ENCODE measurements at places on chromosomes 2 and 18.
A peak's percentile ranks its signal among the peaks of the same experiment; 100 is the strongest.

DNA sequence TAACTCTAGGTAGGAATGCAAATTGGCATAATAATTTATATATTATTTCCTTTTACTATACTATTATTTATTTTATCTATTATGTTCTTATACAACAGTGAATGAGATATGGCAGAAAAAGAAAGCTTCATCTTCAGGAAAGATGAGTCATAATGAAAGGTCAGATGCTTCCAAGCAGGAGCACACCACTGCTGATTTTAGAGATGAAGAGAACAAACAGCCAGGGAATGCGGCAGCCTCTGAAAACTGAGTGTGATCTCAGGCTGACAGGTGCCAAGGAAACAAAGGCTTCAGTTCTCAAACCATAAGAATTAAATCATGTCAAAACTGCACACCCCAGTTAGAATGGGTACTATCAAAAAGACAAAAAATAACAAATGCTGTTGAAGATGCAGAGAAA lies 149.0 kb downstream of the CCDC178 start:
- DNase-seq = no peak

DNA sequence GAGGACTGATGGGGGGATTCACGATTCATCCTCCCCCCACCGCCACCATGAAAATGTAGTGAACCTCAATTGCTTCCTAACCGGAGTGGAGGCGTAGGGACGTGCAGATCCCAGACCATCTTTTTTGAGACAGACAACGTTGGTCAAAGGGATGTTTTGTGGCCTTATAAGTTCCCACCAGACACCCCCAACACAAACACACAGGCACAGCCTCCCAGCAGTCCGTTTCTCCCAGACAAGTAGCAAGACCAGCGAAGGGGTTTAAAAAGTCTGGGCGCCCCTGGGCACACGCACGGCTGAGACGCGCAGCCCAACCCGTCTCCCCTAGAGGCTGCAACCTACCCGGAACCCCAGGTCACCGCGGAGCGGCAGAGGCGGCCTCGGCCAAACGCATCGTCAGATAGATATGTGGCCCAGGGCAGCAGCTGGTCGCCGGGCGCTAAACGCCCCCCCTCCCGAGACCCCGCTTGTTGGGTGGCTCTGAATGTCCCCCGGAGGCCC lies 1.3 kb downstream of the GBX2 start:
- no peak for DNase-seq

- DNase-seq = no peak
These were observed 498.4 kb downstream of the STK39 start for GRCh38 chr2:167749016-167749415.

- DNase-seq = peak; percentile 67
These were observed 201.1 kb upstream of the COL3A1 start for GRCh38 chr2:188773075-188773474.

- DNase-seq = no peak
These were observed 273.0 kb downstream of the PDE11A start for GRCh38 chr2:177799531-177799930.

- no peak for DNase-seq
These were observed 6.2 kb downstream of the ALS2 start for GRCh38 chr2:201774546-201774945.

DNA sequence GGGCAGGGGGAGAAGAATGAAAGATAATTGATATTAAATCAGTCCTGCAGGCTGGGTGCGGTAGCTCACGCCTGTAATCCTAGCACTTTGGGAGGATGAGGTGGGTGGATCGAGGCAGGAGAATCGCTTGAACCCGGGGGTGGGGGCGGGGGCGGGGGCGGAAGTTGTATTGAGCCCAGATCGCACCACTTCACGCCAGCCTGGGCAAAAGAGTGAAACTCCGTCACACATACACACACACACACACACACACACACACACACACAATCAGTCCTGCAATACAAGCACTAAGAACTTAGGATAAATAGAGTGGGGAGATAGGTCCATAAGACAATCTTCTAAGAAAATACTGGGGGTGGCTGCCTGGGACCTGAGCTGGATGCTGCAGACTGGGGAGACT lies 15.1 kb upstream of the PKDCC start:
- no peak for DNase-seq

GRCh38 chr2:24875272-24875671 lies 44.8 kb downstream of the ADCY3 start:
- DNase-seq = peak; percentile 47

DNA sequence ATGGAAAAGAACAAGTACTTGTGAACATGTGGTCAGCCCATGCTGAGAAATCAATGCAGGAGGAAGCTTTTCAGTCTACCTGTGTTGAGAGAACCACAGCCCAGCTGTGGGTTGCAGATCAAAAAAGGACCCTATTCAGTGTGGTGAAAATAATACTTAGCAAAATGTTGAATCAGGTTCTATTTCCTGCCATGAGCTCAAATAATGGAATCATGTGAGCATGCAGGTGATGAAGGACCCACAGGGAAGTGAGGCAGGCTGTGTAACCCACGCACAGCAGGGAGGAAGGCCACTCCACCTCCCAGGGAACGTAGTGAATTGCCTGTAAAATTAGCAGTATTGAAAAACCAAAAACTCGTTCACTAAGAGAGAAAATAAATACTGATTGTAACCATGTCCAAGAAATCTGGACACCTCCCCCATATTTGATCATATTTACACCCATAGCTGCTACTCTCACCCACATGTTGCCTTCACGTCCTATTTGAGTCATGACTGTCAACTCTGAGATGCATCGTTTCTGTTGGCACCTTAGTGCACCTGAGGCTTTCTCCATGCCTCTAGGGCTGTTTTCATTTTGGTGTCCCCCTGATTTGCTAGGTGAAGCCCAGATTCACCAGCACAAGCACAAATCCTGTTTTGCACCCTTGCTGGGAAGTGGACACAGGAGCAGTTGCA lies 20.5 kb upstream of the BCL2L11 start:
- DNase-seq = no peak

DNA sequence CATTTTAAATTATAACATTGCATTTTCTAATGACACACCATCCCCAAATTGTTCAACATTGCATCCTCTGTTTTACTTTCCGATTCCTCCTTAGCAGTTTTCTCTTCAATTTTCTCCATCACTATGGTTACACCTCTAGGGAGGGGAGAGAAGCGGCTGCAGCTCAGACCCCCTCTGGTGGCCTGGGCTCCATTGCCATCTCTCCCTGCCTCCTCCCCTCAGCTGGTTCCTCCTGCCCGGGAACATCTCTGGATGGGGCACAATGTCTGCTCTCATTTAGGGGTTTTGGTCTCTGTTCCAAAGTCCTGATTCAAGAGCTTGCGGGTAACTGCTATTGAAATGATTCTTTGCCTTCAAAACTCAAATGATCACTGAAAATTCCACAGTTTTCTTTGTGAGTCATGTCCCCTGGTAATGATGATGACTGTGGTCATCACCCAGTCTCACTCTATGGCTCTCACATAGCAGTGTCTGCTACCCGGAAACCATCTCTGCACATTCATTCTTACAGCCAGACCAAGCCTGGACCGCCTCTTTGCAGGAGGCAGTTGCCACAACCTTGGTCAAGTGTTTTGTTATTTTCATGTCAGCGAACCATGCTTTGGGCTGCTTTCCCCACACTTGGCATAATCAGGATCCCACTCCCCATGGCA lies 263.9 kb downstream of the ALPK2 start:
- peak; percentile 26 for DNase-seq

DNA sequence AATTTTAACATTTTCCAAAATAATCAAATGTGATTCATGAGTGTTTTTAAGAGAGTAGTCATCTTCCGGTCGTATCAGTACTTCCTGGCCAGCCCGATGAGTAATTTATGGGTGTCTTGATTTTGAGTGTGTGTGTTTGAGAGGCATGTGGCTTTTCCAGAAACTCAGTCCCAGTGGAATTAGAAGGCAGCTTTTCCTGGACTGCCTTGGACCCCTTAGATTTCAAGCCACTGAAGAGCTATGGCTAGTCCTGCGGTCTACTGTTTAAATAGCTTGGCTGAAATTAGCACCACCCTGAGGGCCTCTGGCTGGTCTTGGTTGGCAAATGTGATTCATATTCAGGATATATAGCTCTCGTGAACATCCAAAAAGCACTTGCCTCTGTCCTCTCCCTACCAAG lies 59.4 kb downstream of the HK2 start:
- DNase-seq = peak; percentile 33

DNA sequence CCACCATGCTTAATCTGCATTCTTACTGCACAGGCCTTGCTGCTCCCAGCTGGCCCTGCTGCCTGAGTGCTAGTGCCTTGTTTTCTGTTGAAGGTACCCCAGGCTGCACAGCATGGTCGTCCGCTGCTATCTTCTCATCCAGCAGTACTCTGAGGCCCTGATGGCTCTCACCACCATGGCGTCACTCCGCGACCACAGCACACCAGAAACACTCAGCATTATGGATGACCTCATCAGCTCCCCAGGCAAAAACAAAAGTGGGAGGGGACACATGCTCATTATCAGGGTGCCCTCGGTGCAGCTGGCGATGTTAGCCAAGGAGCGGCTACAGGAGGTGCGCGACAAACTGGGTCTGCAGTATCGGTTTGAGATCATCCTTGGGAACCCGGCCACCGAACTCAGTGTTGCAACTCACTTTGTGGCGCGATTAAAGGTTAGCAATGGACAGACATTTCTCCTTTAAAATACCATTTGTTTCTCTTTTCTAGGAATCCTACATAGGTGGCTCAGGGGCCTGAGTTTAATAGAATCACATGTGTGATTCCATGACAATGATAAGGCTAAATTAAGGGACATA lies 110.5 kb downstream of the ESCO1 start:
- DNase-seq = no peak

DNA sequence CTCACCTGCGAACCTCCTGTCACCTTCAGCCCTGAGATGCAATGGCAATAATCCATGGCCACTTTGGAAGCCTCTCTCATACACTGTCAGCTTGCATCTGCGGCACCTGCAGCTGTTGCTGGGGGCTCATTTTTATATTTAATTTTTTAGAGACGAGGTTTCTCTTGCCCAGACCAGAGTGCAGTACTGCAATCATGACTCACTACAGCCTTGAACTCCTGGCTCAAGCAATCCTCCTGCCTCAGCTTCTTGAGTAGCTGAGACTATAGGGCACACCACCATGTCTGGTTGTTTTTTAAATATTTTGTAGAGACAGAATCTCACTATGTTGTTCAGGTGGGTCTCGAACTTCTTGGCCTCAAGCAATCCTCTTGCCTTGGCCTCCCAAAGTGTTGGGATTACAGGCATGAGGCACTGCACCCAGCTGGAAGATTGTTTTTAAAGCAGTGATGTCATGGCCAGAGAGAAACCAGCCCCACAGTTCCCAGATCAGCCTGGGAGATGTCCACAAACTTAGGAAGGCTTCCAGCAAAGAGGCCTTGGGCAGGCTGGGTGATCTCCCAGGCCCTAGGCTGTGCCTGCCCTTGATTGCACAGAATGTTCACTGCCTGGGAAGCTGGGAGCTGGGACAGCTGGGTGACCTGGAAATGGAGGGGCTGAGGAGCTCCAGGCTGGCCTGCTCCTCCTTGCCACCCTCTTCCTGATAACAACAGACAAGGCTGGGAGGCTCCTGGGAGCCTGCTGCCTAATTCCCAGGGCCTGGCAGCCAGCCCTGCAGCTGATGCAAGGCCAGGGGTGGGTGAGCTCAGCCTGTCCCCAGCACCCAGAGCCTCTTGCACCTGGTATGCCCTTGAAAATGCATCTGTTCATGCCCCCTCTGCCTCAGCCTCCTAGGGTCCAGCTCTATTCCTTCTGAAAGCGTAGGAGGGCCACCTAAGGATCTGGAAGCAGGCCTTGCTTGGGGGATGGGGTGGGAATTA lies 27.1 kb downstream of the SH2D6 start:
- peak; percentile 81 for DNase-seq

GRCh38 chr2:165863810-165864261 lies 69.8 kb upstream of the GALNT3 start:
- no peak for DNase-seq

- DNase-seq = peak; percentile 82
These were observed 7.0 kb downstream of the NDUFV2 start for GRCh38 chr18:9109523-9109922.

- no peak for DNase-seq
These were observed 8.5 kb upstream of the PAX3 start for GRCh38 chr2:222307143-222307756.

DNA sequence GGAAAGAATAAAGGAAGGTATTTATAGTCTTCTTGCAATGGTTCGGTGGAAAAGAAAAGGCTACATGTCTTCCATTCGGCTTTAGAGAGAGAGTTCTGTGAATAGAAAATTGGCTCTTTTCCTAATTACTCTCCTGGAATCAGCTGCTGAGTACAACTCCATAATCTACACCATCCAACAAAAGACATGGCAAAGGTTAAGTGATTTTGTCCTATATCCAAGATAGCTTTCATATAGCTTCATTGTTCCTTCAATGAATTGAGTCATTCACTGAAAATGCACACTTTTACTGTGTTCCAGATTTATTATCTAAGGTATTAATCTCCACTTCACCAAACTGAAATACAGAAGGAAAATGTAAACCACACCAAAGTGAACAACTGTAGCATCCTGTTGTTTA lies 514.5 kb downstream of the LRRTM4 start:
- no peak for DNase-seq

GRCh38 chr2:143617803-143618415 lies 488.7 kb downstream of the ARHGAP15 start:
- DNase-seq = no peak

GRCh38 chr2:3789256-3789655 lies 85.9 kb downstream of the DCDC2C start:
- peak; percentile 18 for DNase-seq

DNA sequence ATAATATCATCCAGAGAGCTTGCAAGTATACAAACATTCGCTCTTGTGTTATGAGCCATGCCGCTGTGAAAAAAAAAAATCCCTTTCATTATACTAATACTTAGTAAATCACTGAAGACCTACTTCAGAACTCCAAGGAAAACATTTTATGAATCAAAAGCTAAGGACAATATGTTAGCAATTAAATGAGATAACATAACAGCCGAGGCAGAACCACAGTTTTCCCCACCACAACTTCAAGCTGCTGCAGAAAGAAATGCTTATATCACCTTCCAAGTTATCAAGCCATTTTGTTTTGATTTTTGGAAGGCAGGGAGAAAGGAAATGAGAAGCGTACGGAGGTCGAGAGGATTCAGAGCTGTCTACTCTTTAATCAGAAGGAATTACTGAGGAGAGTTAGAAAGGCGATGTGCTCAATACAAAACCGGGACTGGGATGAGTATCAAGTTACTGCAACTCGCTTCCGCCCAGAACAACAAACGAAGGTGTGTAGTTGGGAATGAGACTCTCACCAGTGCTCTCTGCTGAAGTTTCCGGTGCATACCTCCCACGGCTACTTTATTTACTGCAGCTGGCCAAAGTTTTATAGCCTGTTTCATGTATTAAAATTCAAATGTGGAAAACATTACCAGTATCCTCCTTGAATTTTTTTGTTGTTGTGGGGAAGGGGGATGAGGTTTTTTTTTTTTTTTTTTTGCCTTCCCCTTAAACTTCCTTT lies 292.2 kb upstream of the CCDC68 start:
- DNase-seq = peak; percentile 29

Data from fibroblast of gingiva (primary cell).